CD4-positive, alpha-beta T cell (primary cell): ENCODE measurements at places on chromosomes 1 and 21. TPM values are rescaled to one million over a fixed set of nuclear protein-coding genes. Genes with fewer than 3 reads are reported as not detected.

ZNF695 gene
- not detected for total RNA-seq

LCE1C gene
- total RNA-seq: not detected

PDPN gene
- not detected for total RNA-seq

IFNAR1 gene
- total RNA-seq: 20.4 TPM

FAM20B gene
- total RNA-seq: 12.9 TPM

AMPD2 gene
- total RNA-seq: 191 TPM

DISC1 gene
- 19.8 TPM for total RNA-seq

TUT4 gene
- 147 TPM for total RNA-seq

RPE65 gene
- total RNA-seq: not detected

OR2L2 gene
- total RNA-seq: 0.19 TPM

PRRX1 gene
- total RNA-seq: not detected

NBPF6 gene
- not detected for total RNA-seq

FMO2 gene
- not detected for total RNA-seq

NASP gene
- total RNA-seq: 110 TPM

FAM229A gene
- 38.6 TPM for total RNA-seq

MRAP gene
- total RNA-seq: not detected

LRRIQ3 gene
- 0.25 TPM for total RNA-seq

USH2A gene
- total RNA-seq: not detected

BRWD1 gene
- total RNA-seq: 84.7 TPM

LAMC2 gene
- not detected for total RNA-seq

SELENOF gene
- 74.1 TPM for total RNA-seq

F3 gene
- not detected for total RNA-seq

CADM3 gene
- total RNA-seq: not detected

FALEC gene
- not detected for total RNA-seq

RHEX gene
- not detected for total RNA-seq

TSPEAR gene
- total RNA-seq: not detected
